ENCODE measurements at places on chromosomes 3 and 15.

GRCh38 chr3:119536757-119537156 lies 22.7 kb downstream of the CD80 start:
- no peak for DNase-seq

- DNase-seq, result no peak
These were observed 151.8 kb upstream of the DPH6 start for GRCh38 chr15:35697549-35698299.

DNA sequence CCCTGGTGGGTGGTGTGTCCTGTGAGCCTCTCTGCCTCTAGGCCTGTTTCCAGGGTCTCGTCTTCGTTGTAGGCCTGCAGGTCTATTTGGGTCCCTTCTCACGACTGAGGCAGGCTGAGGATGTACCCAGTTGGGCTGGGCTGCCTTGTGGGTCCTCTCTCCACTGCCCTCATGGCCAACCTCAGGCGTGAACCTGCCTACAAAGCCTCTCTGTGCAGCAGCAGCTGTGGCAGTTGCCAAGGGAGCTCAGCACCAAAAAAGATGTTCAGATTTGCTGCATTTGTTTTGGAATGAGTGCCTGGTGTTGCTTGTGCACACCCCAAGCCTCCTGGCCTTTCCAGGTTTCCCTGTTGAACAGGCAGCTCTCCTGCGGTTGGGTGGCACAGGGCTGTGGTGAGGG lies 13.4 kb downstream of the KLF13 start:
- DNase-seq, result no peak

- DNase-seq, result no peak
These were observed 30.6 kb upstream of the ADAMTS7 start for GRCh38 chr15:78841891-78842290.

DNA sequence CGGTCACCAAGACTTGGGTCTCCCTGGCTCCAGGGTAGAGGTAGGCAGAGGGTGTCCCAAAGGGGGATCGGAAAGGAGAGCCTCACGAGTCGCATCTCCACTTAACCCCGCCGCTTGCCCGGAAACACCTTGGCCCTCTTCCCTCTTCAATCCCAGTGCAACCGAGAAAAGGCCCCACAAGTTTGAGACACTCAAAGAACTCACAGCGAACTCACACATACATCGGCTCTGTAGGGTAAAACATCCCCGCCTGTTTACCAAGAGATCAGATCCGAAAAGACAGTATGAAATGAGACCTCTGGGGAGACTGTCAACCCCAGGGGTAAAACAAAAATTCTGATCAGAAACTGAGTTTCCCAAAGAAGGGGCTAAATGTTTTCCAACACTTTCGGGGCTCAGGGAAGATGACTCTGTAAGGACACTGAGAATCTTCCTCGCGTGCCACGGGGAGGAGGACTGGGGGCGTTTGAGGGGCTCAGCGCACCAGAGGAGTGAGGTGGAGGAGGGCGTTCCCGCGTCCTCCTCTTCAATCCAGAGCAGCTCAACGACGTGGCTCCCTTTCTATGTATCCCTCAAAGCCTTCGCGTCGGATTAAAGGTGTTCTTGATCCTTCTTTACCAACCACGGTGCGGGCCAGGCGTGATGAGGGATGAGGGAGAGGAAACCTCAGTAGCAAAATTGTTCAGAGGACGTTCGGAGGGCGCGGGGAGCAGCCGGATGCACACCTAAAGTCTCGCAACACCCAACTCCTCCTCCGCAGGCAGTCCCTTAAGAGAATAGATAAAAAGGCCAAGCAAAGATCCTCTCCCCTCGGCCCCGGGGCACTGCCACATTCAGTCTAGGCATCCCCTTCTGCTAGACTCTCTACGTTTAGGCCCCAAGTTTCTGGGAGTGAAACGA lies 3.7 kb downstream of the WNT5A start:
- no peak for DNase-seq

DNA sequence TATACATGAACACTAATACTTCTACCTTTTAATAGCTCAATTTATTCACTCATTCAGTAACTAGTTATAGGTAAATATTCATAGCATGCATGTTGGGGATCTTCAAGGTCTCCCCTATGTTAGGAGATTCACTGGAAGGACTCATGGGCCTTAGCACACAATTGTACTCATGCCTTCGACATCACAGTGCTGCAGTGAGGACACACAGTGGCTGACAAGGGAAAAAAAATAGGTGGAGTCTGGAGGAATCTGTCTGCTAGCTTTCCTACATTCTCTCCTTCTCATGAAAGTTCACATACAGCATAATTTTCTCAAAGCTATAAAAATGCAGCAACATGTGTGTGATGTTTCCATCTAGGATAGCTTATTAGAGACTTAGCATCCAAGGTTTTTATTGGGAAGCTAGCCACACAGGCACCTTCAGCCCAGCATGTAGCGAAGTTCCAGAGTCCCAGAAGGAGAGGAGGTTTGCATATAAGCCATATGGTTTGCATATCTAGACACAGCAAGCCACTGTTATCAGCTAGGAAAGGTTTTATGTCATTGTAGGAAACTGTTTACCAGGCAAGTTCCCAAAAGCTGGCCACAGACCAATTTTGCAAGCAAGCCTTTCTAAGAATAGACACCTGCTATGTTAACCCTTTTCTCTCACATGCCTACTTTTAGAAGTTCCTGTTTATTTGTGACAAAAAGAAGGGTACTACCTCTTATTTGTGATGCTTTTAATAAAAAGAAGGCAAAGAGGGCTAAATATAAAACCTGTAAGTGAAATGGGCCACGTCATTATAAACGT lies 46.4 kb downstream of the MORC1 start:
- no peak for DNase-seq

DNA sequence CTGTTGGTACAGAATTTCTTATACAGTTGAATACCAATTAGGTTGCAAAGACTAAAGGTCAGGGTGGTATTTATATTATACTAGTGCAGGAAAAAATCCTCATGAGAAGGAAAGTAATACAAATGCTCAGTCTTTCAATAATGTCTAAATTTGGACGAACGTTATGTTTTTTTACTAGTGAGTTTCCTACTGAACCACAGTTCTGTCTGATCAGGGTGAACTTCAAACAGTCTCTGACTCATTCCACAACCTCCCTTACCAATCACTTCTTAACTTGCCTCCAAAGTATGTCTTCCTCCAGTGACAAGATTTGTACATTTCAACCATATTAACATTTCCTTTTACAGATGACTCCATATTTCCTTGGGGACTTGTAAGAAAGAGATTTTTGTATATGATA lies 3.4 kb downstream of the TMEM212 start:
- DNase-seq, result no peak

DNA sequence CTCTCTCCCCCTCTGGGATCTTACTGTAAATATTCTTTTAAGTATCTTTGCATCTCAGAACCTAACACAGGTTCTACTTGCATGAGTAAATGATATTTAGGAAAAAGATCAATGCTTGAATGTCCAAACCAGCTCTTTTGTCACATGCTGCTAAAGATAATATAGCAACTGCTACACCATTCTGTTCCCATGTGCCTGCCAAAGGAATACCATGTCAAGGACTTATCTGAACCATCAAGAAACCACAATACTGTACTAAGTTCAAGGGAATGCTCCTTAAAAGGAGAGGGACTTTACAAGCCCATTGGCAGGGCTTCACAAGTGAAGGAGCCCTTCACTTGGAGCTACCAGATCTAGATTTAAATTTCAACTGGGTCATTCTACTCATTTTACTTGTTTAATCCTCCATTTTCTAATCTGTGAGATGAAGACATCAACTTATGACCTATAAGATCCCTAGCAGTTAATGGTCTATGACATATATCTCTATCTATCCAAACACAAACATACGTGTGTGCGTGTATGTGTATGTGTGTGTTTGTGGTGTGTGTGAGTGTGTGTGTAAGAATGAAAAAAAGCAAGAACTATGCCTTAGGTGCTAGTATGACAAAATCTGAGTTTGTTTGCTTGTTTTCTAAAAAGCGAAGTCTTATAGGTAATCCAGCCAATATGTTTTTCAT lies 13.0 kb upstream of the SEC62 start:
- DNase-seq, result no peak

- no peak for DNase-seq
These were observed 493.8 kb upstream of the NECTIN3 start for GRCh38 chr3:110577854-110578253.

GRCh38 chr3:155347901-155348300 lies 54.4 kb upstream of the STRIT1 start:
- DNase-seq, result no peak

- no peak for DNase-seq
These were observed 71.5 kb downstream of the SLC12A8 start for GRCh38 chr3:125140818-125141595.

GRCh38 chr3:172107403-172107802 lies 68.0 kb downstream of the FNDC3B start:
- peak; percentile 73 for DNase-seq

DNA sequence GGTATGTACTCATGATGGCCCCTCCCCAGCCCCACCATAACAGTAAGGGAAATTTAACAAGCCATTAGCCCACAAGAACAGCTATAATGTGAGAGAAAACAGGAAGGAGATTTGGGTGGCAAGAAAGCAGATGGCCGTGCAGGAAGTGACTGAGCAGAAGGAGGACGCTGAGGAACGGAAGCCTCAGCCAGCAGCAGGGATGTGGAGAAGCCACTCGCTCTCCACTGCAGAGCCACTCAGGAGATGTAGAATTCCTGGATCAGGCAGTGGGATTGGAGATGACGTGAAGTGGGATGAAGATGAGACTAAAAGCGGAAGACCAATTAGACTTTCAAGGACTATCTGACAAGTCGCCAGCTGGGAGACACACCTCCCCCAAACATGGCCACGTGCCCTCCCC lies 31.2 kb downstream of the PRR23E start:
- no peak for DNase-seq

DNA sequence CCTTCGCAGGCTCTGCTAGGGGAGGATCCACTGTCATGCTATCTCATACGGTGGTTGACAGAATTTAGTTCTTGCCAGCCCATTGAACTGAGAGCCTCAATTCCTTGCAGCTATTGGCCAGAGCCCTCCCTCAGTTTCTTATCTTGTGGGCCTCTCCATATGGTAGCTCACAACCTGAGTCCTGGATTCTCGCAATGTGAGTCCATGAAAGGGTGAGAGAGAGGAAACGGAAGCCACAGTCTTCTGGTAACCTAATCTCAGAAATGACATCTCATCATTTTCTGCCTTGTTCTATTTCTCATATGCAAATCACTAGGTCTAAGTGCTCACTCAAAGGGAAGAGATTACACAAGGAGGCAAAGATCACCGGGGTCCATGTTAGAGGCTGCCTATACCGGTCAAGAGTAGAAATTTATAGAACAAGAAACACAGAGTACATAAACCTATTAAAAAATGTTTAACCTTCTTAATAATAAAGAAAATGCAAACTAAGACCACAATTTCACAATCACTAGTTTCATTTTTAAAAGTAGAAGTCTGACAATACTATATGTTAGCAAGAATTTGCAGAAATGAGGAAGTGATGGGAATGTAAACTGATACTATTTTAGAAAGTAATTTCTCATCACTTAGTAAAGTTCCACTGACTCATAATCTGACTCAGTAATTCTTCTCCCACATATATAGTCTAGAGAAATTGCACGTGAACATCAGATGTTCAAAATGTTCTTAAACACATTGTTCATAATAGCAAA lies 378.4 kb upstream of the AGTR1 start:
- no peak for DNase-seq

- no peak for DNase-seq
These were observed 141.5 kb downstream of the USP13 start for GRCh38 chr3:179794355-179794754.

DNA sequence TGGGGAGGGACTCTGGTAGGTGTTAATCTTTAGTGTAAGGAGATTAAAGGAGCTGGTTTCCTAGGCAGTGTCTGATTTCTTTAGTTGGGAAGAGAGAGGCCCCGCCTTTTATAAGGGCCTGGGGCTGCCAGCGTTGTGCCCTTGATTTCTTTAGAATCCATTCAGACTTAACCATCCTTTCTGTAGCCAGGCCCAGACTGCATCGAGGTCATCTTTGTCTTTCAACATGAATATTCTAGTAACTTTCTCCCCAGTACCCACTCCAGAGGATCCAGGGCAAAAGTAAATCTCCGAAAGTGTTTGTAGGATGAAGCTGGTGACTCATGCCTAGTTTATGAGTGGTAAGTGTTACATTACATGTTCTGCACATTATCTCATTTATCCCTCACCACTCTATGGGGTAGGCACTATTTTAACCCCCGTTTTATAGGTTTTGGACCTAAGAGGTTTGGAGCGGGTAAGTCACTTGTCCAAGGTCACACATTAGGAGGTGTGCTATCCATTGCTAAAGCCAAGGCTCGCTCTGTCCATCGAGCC lies 11.8 kb upstream of the USP3 start:
- DNase-seq, result no peak

DNA sequence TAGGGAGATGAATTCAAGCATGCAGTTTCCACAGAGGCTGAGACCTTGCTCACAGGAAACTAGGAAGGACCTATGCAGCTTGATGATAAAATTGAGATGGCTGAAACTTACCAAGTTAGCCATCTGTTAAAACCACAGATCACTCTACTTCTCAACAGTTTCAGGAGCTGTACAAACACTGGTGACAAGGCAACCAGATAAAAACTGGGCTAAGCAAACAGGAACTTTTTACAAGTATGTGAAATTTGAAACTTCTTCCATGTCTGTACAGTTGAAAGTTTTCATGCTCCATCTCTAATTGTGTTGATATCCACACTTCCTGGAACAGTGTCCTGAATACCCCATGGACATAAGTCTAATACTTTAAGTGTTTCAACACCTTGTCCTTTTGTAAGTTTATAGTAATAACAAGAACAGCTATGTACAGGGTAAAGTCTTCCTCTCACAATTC lies 78.2 kb downstream of the FAIM start:
- DNase-seq, result peak; percentile 4

- no peak for DNase-seq
These were observed 36.0 kb downstream of the GNB5 start for GRCh38 chr15:52154896-52155865.

DNA sequence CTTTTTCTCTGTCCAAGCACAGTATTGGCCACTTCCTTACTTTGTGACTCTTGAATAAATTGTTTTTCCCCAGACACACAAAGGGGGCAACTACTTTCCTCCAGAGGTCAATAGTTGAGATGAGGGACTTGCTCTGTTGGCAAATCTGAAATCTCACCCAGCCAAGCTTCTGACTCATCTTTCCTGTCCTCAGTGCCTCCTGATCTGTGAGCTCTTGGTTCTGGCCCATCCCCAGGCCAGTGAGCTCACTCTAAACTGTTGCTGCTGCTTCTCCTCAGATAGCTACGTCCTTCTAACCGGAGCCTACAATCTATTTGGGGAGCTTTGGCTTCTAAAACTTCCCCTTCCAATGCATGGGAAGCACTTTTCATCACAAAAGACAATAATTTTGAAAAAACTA lies 50.0 kb upstream of the NMD3 start:
- no peak for DNase-seq

DNA sequence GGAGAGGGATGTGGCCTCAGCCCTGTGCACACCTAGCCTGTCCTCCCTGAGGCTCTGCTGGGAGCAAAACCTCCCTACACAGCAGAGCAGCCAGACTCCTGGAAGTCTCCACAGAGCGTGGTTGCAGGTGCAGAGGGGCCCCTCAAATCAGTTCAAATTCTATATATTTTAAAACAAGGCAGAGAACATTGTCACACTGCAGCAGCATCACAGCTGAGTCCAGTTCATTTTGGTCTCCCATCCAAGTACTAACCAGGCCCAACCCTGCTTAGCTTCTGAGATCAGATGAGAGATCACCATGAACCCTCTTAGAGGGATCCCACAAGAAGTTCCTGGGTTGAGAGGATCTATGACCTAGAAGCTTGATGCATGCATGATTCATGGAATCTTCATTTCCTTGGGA lies 331.0 kb upstream of the RGMA start:
- peak; percentile 9 for DNase-seq

- DNase-seq, result no peak
These were observed 4.8 kb downstream of the ST6GAL1 start for GRCh38 chr3:186935133-186935532.

All from CD4-positive, alpha-beta T cell treated with Interleukin-21 for 1 hour (primary cell).